ENCODE measurements at places on chromosomes 7 and 10. TPM values are rescaled to one million over a fixed set of nuclear protein-coding genes. Genes with fewer than 3 reads are reported as not detected.

Gene TNRC18
- total RNA-seq: 43.2 TPM

Gene TRIM73
- 1.4 TPM for total RNA-seq

Gene HOXA4
- not detected for total RNA-seq

Gene OR6B1
- total RNA-seq: not detected

Gene LIPJ
- not detected for total RNA-seq

Gene OR6V1
- total RNA-seq: not detected

Gene VAX1
- not detected for total RNA-seq

All from K562 (cell line).